ENCODE measurements at places on chromosomes 2 and 18.

DNA sequence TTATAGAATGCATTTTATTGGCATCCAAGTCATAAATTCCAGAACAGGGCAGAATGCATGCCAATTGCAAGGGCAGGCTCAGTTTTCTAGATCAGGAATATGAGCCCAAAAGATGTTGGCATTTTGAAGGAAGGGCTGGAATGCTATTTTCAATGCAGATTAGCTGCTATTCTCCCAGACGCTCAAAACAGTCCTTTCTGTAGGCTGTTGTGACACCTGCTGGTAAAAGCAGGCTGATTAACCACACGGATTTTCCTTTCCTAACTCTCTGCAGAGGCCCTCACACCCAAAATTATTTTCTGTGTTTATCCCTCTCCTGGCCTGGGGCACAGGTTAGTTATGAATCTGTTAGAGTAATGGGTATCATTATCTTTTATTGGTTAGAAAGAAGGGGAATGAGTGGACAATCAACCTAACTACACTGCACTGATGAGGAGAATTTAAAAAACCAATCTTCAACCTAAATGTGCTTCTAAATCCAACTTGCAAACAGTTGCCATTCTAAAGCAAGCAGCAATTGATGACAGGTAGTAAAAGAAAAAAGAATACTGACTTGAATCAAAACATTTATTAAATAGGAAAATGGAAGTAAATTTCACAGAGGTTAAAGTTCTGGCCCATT lies 94.0 kb downstream of the PLA2R1 start:
- DNase-seq = peak; percentile 44

DNA sequence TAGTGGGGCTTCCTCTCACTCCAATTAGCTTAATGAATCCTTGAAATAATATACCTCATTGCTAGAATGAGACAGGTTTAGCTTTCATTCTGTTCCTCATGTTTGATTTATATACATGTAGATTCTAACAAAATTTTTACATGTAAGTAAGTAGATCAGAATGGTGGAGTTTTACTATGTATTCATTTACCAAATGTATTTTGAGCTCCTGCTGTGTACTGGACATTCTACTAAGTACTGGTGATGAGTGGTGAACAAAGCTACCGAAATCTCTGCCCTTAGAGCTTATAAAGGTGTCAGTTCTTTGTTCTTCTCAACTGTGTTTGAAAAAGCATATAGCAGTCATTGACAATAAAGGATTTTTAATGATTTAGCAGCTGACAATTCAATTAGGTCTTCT lies 19.7 kb downstream of the MTA3 start:
- no peak for DNase-seq

- no peak for DNase-seq
Observed at GRCh38 chr2:238821391-238821790, 26.5 kb upstream of the TWIST2 start.

- peak; percentile 40 for DNase-seq
Observed at GRCh38 chr2:20291106-20291564, 59.5 kb downstream of the PUM2 start.

DNA sequence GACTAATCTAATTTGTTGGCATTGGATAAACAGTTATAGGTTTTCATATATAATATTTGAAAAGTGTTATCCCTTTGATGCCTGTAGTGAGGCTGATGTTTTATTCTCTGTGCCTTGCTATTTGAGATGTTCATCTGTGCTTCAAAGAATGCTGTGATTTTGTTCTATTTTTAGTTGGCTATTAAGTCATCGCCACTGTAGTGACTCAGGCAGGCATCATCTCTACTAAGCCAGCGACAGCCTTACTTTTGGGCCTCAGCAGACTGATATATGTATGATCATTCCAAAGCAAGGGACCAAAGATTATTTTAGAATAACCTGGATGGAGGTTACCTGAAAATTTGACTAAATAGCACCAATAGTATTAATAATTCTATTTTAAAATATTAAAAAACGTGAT lies 1674.5 kb upstream of the NXPH2 start:
- no peak for DNase-seq

GRCh38 chr2:155308367-155309009 lies 610.0 kb downstream of the KCNJ3 start:
- DNase-seq = no peak

GRCh38 chr2:133516405-133517026 lies 51.7 kb downstream of the NCKAP5 start:
- DNase-seq = no peak

- peak; percentile 45 for DNase-seq
Observed at GRCh38 chr2:96637385-96638143, 548 bp downstream of the KANSL3 start.

DNA sequence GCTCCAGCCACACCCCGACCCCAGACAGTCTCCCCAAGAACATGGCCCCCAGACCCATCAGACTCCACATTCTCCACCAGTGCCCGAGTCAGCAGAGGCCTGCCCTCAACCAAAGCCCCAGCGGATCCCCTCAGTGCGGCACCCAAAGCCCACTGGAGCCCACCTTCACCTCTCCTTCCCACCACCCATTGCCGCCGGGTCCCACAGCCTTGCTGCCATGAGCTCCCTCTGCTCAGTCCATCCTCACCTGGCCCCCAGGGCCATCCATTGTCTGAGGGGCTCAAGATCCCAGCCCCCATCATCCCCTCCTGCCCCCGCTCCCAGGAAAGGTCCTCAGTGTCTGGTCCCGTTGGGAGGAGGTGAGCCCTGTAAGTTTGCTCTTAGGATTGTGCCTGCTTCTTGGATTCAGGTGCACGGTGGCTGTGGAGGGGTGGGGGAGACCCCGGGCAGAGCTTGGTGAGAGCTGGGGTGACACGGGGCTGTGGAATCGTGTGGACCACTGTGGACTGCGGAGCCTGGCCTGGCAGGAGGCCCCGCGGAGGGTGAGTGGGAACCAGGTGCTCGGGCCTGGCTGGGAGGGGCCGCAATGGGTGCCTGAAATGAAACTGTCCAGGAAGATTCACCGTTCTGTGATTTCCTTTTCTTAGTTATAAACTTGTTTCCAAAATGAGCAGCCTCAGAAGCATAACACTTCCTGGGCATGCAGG lies 32.7 kb upstream of the GPC1 start:
- DNase-seq = no peak

DNA sequence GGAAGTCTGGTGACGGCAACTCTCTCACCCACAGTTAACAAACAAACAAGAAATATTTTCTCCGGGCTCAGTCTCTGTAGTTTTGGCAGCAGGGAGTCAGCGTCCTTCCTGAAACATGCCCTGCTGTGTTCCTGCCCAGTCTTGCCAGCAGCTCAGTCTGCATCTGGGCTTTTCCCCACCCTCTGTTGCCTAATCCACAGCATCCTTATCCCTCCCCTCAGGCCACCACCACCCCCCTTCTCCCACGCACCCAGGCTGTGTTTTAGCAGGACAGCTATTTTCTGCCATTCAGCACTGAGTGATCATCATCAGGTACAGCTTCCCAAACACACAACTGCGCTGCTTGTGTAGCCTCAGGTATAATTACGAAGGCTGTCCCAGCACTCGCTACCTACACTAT lies 168.2 kb downstream of the DPP10 start:
- peak; percentile 56 for DNase-seq

- no peak for DNase-seq
Observed at GRCh38 chr2:45002686-45003085, 6.6 kb downstream of the SIX2 start.

- no peak for DNase-seq
Observed at GRCh38 chr2:37912056-37912455, 13.0 kb upstream of the RMDN2 start.

DNA sequence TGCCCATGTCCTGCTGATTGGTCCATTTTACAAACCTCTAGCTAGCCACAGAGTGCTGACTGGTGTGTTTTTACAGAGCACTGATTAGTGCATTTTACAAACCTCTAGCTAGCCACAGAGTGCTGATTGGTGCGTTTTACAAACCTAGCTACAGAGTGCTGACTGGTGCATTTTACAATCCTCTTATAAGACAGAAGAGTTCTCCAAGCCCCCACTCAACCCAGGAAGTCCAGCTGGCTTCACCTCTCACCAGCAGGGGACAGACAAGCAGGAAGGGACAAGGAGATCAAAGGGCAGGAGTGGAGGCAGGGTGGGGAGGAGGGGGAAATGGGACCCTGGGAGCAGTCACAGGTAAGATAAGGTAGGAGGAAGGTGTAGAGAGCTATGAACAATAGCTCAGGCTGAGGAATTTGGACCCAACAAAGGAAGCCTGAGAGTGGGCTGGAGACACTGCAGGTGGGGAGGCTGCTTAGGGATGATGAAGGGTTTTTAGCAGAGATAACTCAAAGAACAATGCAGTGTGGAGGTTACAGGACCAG lies 37.1 kb downstream of the SH2D6 start:
- no peak for DNase-seq

- no peak for DNase-seq
Observed at GRCh38 chr18:63109802-63110201, 209.8 kb downstream of the BCL2 start.

GRCh38 chr2:198715302-198715835 lies 742.4 kb downstream of the SATB2 start:
- DNase-seq = no peak

DNA sequence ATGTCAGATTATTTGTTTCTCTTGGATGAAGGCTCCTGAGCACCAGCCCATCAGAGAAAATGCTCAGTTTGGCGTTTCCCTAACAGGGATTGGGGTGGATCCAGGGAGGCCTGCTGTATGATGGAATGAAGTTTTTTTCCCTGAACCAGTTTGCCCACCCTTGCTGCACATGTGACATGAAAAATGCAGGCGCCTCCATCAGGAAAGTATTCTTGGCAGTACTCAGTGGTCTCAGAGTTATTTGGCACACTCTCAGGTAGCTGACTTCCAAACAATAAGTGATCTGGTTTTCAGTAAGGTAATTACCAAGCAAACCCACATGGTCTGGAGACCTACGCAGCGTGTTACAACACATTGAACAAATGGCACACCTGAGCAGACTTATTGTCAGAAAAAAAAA lies 254.9 kb downstream of the PAX3 start:
- peak; percentile 38 for DNase-seq

DNA sequence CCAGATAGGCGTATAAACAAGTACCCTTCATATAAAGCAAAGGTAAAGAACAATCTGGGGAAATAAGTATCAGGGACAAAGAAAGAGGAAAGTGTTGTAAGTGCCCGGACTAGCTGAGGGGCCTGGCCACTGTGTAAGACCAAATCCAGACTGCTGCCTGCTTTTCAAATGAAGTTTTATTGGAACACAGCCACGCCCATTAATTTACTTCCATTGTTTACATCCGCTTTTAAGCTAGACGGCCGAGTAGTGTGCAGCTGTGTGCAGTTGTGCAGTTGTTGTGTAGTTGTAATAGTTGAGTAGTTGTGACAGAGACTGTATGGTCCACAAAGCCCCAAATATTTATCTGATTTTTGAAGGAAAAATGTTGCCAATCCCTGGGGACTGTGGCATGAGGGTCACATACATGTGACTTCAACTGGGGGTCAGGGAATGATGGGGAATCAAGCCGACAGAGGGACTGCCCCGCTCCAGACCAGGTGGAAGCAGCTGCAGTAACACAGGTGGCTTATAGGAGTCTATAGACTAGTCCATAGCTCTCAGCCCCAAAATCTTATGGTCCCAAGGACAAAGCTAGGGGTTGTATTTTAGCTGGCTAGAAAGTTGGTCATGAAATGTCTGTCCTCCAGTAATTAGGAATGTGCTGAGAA lies 30.0 kb downstream of the FHL2 start:
- DNase-seq = no peak

DNA sequence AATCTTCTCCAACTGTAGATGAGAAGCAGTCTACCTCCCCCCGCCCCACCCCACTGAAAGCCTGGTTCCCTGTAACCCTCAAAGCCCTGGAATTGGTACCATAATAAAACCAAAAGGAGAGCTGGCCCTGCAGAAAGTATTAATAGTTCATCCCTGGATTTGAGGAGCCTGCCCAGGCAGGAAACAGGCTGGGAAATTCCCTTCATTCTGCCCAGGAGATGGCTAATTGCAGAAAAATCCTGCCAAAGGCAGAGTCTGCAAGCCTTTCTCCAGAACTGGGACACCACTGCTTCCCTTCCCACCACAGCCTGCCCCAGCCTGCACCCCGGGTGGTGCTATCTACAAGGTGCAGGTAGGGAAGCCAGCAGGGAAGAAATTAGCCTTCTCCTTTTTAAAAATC lies 16.3 kb downstream of the GKN2 start:
- DNase-seq = no peak

DNA sequence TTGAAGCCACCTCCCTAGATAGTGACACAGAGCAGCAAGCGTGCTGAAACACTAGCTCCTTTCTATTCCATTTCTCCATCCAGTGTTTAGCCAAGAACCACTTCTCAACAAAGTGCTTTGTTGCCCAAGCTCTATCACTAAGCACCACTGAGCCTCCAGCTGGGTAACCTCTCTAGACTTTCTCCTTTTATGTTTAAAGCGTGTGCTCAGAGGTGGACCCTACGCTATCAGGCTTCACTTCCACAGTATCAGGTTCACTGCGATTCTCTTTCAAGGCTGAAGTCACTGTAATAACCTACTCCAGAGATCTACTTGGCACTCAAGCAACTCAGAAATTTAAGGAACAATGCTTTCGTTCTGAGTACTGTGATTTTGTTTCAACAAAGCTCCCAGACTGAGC lies 197.9 kb downstream of the LNPK start:
- no peak for DNase-seq

DNA sequence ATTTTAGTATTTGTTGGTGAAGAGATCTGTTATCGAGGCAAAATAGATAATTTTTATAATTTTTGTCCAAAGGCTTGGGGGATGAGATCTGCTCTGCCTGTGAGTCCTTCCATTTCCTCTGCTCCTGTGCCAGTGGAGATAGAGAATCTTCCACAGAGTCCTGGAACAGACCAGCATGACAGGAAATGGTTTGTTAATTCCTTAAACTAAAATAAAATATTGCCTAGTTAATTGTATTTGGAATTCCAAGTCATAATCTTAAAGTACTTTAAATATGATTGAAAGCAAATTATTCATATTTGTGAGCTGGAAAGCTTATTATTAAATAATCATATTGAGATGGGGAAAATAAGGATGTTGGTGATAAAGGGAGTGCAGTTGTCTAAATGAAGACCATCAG lies 87.8 kb downstream of the EPB41L5 start:
- DNase-seq = no peak

- DNase-seq = no peak
Observed at GRCh38 chr2:229401171-229401865, 130.2 kb upstream of the PID1 start.

- no peak for DNase-seq
Observed at GRCh38 chr18:79487183-79487800, 91.6 kb downstream of the NFATC1 start.

DNA sequence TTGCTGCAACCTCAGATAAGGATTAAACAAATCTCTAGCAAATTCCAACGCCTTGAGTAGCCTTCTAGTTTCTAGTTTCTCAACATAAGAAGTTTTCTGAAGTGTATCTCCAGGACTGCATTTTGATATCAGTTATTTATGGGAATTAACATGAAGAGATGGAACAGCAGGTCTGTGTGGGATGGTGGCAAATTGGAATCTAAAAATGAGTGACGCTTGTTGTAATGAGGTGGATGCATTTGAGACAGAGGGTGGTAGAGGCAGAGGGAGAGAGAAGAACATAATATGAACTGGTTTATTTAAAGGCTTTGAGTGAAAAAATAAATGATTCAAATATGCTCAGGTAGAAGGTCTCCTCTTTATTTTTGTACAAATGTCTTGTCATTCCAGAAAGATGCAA lies 446.8 kb upstream of the GCFC2 start:
- no peak for DNase-seq

GRCh38 chr18:78792094-78792493 lies 187.5 kb upstream of the SALL3 start:
- DNase-seq = no peak

Data from NCI-H1105 treated with DMSO at 0.1 percent for 48 hours (cell line).